ENCODE measurements at places on chromosomes 11 and 22.

- no peak for DNase-seq
Measured at GRCh38 chr11:118012083-118012669, 26.0 kb downstream of the IL10RA start.

DNA sequence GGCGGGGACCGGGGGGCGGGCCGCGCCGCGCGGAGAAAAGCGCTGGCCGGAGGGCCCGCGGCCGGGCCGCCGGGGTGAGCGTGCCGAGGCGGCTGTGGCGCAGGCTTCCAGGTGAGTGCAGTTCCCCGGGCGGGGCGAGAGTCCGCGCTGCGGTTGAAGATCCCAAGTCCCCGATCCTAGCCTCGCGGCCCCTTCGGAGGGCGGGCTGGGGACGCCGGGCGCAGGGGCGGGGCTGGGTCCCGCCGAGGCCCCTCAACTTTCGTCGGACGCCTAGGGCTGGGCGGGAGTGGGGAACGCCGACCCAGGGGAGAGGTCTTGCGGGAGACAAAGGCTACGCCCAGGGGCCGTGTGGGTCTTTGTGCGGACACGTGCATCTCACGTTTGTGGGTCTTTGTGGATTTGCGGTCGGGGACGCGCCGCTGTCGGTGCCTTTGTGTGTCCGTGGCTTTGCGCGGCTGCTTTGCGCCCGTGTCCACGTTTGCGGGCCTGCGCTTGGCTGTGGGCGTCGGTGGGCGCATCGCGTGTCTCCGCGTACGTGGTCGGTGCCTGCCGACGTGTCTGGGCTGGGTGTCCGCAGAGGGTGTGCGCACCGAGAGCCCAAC lies at the start of gene TSKU:
TSS of gene TSKU (plus strand) at position 63 of the 602 bp plus-strand sequence. CDS start 12,261 bp downstream, outside the sequence.
- DNase-seq = no peak

DNA sequence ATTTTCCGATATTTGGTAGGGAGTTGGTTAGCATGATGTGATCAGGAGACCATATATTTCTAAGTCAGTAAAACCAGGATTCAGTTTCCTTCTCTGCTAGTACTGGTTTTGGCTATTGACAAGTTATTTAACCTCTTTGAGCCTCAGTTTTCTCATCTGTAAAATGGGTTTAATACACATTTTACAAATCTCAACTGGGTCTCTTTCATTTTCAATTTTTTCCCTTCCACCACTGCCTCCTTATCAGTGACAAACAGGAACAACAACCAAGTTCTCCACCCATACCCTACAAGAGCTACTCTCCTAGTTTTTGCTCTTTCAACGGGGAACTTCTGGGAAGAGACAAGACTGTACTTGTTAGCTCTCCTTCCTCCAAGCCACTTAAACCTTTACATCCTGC lies 6.2 kb upstream of the APLP2 start:
- DNase-seq = no peak

DNA sequence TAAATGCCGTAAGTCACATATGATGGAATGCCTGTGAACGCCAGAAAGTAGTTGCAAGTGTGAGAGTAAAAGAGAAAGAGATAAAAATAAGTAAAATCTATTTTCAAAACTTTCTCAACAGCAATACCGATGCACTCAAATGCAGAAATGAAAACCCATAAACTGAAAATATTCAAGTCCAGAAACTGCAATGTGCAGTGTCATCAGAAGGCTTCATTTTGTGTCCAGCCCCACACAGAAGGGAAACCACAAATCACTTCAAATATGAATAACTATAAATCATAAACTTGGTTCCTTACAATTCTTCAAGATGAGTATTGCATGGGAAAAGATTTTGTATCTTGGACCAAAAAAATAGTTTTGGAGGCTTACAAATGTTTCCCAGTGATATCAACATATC lies 375.2 kb upstream of the ANO5 start:
- DNase-seq = no peak

DNA sequence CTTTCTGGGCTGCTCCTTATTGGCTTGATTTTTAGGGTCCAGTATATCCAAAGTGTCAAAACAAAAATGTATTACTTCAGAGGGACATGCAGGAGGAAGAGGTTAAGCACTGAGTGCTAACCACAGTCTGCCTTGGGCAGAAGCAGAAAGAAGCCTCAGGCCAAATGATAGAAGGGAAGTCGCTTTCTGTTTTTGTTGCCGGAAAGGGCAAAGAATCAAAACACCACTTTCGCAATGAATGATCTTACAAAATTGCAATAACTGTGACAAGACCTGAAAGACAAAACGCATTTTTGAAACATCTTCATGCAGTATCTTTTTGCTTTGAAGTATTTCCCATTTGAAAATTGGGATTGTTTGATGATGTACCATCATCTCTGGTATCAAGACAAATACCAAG lies 70.1 kb upstream of the PICALM start:
- no peak for DNase-seq

- DNase-seq = no peak
Measured at GRCh38 chr11:15714641-15715399, 600.1 kb downstream of the INSC start.

DNA sequence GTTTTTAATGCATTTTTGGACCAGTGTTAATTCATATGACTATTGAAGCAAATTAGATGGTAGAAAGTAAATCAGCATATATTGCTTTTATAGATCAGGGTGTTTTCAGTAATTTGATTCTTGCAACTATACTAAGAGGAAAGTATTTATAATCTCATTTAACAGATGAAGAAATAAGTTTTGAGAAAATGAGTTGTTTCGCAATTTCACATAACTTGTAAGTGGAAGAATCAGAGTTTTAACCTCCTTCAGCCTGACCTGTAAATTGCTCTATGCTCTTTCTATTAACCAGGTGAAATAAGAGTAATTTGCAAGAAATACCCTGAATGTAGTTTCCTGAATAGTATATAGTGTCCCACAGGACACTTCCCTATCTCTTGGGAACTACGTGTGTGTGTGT lies 1106.8 kb upstream of the RAG2 start:
- DNase-seq = no peak

- DNase-seq = no peak
Measured at GRCh38 chr11:61959114-61959513, 8.3 kb downstream of the FTH1 start.

GRCh38 chr11:59992425-59992824 lies 24.6 kb upstream of the OOSP4B start:
- DNase-seq = no peak

DNA sequence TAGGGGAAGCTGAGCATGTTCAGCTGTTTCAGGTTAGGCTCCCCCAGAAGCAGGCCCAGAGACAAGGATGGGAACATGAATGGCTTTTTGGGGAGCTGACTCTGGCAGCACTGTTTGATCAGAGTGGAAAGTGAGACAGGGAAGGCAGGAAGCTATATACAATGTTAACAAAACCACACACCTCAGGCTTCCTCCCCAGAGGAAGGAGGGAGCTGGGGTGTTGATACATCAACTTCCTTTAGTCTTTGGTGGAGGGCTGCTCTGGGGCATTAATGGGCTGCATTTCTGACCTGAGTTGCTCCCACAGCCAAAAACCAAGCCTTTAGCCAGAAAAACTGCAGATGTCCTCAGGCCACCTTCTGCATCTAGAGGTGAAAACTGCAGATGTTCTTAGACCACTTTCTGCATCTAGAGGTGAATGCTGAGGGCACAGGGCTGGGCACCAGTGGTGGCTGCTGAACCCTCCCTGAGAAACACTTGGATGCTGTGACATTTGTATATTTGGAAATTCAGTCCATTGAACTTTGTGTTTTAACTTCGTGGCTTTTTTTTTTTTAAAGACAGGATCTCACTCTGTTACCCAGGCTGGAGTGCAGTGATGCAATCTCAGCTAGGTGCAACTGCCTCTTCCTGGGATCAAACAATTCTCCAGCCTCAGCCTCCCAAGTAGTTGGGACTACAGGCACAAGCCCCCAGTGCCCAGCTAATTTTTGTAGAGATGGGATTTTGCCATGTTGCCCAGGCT lies 49.9 kb downstream of the KIAA1671 start:
- DNase-seq = no peak

DNA sequence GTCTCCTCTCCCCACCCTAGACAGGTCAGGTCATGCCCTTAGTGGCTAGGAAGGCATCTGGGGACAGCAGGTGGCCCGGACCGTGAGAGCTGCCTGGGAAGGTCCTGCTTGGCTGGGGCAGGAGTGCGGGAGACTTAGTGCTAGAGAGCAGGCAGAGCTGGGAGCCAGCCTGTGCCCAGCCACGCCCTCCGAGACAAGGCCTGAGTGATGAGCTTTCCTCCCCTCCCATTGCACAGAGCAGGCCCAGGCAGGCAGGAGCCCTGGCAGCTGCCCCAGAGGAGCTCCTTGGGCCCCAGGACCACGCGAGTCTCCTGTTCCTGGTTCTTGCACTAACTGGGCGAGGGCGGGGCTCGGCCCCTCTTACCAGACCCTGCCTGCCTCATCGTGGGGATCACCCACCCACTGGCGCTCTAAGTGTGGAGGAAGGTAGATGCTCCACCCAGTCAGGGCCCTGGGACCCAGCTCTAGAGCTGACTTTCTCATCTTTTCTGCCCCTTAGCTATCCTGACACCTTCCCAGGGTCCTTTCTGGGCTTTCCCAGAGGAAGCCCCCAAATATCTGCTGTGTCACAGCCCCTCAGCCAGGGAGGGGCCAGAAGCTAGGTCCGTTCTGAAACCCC lies 44.9 kb downstream of the MACROD1 start:
- no peak for DNase-seq

DNA sequence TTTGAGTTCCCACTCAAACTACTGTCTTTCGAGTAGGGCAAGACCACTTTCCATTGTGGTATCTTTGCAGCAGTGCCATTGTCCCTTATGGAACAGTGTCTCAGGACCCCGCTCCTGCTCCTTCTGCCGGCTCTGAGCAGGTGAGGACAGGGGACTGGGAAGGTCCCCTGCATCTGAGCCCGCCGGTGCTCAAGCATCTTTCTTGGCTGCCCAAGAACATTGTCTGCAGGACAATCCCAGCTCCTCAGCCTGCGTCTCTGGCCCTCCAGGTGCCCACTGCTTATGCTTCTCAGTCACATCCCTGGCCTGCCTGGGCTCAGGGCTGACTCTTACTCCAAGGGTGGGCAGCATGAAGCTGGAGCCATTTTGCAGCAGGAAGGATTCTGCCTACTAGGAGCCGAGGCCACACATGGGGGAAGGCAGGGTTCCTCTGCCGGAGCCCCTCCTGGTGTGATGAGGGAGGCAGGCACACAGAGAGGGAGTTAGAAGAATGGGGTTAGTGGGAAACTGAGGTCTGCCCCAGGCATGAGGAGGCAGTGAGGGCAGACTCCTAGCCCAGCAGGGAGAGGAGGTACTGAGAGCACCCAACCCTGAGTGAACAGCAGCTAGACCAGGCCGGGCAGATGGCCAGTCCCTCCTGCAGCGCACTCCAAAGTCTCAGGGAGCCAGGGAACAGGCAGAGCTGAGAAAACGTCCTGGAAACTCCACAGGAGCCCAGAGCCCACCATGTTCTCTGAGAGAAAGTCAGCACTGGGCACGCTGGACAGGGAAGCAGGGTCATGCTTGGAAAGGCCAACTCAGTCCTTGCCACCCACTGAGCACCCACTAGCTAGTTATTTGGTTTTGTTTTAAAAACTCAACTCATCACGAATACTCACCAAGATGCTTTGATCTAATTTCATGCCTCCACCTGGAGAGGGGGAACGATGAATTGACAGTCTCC lies 7.5 kb upstream of the PPARA start:
- no peak for DNase-seq

DNA sequence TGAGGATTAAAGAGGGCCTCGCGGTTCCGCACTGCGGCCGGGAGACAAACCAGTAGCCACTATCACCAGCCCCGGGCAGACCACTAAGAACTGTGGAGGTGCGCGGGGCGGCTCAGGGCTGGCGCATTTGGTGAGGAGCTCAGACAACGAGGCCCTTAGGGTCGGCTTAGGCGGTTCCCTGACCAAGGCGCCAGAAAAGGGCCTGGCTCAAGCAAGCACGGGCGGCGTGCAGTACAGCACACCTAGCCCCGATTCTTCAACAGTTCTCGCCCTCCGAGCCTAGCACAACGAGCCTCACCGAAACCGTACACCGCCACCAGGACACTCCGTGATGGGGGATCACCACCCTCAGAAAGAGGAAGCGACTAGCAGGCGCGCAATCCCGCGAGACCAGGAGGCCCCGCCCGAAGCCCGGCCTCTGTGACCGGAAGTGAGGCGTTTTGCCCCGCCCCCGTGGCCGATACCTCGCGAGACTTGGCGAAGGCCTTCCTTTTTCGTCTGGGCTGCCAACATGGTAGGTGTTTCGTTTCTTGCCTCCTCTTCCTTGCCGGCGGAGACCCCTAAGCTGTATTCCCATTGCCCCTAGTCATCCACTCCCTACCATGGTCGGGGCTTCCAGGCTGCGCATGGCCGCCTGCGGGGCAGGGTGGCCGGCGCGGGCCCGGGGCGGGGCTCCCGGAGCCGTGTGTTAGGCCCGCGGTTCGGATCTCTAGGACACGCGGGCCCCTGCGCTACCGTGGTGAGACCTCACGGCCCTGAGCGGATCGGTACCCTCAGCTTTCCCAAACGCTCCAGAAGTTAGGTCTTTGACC lies at the start of the genes RPL27A and TRIM66:
TSS of gene RPL27A (plus strand) at position 490 of the 812 bp plus-strand sequence. CDS start at position 512, 22 bp downstream.
TSS of gene TRIM66 (minus strand) at position 363 of the 812 bp plus-strand sequence. CDS start 10,391 bp downstream, outside the sequence.
- peak; percentile 99 for DNase-seq

DNA sequence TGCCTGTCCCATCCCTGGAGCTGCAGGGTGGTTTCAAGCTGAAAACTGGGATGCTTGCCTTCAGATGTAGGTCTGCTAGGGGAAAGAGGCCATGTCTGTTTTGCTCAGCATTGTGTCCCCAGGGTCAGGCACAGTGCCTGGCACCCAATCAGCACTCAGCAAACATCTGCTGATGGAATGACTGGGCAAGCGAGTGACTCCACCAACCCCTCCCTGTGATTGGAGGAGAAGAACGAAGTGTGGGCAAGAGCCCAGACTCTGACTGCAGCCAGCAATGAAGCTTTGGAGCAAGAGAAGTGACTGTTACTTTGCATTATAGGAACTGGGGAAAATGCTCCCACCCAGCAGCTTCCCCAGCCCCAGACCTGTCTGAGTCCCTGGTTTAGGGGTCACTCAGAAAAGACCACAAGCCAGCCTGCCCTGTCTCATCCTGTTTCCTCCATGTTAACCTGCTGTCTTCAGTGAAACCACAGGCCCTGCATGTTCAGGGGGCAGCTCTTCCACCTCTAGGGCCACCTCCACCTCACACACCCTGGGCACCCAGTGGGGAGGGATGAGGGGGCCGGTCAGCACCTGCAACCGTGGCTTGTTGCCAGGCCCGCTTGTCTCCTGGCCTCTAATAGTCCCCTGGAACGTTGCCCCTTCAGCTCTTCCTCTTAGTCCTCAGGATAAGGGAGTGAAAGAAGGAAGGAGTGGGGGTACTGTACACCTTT lies 147.4 kb downstream of the TRIM29 start:
- DNase-seq = no peak

- no peak for DNase-seq
Measured at GRCh38 chr22:26918226-26918625, 260.8 kb downstream of the MIAT start.

DNA sequence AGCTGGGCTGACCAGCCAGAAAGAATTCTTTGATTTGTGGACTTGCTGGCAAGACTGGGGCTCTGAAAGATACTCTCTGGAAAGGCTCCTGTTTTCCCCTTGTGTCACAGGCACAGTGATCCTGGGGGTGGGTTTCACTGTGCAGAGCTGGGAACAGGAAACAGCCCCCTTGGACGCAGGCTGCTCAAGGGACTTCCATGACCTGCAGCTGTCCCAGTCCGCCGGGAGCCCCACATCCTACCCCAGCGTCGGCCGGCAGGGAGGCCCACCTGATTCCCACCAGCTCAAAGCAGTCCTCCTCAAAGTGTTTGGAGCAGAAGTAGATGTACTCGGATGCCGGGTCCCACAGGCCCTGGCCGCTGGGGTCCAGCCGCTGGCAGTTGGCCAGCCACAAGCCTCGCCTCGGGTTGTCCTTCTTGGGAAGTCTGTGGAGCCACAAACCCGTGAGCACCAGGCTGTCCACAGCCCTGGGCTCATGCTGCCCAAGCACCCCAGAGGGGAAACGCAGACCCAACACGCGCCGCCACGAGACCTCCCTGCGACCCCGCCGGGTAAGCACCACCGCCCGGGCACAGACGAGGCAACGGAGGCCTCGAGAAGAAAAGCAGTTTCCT lies 824 bp downstream of the THAP7 start:
- DNase-seq = no peak

All from stimulated activated CD8-positive, alpha-beta memory T cell treated with anti-CD3 and anti-CD28 coated beads, Interleukin-7, amount 100 ng/mL, for 24 hours (primary cell).